ENCODE measurements at places on chromosomes 12 and 14.

DNA sequence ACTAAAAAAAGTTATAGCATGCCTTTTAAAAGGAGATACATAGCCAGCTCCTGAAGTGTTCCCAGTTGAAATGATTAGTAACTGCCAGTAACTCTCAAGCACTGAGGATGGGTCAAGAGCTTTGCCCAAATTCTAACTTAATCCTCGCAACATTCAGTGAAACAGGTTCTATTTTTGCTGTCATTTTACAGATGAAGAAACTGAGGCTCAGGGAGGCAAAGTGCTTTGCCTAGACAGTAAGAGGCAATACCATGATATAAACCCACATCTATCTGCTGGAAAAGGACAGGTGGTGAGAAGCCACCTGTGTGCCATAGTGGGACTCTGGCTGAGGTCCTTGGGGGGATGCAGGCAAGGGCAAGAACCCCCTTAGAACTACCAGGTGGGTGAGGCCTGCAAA lies 8.8 kb downstream of the TESC start:
- DNase-seq = no peak

DNA sequence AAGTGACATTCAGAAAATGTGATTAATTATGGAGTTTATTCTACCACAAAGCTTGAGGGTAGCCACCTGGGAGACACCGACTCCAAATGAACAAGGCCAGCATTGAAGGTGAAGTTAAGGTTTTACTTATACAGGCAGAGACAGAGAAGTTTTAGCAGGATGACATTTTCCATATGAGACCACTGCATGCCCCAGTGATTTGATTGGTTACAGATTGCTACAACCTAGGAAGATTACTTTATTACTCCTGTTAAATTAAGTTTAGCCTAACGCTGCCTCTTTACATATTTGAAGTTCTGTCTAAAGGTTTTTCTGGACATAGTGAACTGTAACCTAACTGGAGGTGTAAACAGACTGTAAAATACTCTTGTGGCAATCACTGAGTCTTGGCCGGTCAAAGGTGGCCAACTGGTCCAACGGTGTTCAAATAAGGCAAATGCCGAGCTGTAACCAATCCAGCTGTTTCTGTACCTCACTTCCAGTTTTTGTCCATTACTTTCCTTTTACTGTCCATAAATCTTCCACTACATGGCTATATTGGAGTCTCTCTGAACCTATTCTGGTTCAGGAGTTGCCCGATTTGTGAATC lies 57.2 kb downstream of the RIN3 start:
- no peak for DNase-seq

- DNase-seq = no peak
Measured at GRCh38 chr12:99977550-99977949, 7.2 kb downstream of the ANKS1B start.

DNA sequence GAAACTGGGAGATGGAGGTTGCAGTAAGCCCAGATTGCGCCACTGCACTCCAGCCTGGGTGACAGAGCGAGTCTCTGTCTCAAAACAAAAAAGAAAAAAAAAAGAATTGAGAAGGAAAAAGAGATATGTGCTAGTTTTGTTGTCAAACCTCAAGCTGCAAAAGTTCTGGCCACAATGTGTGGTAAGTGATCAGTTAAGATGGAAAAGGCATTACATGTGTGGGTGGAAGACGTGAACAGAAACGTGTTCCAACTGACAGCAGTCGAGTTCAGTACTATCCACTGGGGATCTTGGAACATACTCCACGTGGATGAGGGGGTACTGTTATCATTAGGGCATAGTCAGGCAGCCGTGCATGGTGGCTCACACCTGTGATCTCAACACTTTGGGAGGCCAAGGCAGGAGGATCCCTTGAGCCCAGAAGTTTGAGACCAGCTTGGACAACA lies 17.3 kb downstream of the GPR68 start:
- no peak for DNase-seq

All from T-helper 17 cell (primary cell).